ENCODE measurements at places on chromosomes 1 and 21.

- no peak for DNase-seq
Measured at GRCh38 chr21:36021251-36021837, 39.0 kb downstream of the SETD4 start.

GRCh38 chr1:239802275-239802674 lies 289.4 kb upstream of the FMN2 start:
- no peak for DNase-seq

- DNase-seq, result no peak
Measured at GRCh38 chr1:23123528-23123927, 45.1 kb downstream of the LUZP1 start.

DNA sequence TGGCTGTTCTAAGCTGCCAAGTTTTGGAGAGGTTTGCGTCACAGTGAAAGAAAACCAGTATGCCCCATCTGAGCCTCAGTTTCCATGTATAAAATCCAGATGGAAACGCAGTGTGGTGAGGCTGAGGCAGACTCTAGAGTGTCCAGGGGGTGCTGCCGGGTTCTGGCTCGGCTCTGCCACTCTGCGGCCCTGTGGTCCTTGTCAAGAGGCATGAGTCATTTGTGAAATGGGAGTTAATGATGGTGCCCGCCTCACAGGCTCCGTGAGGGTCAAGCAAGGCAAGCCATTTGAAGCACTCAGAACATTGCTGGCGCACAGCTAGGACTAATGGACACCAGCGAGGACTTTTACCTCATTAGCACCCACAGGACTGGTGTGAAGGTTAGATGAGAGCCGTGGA lies 214.3 kb downstream of the PTPRU start:
- no peak for DNase-seq

GRCh38 chr1:31122101-31122735 lies 56.7 kb upstream of the PUM1 start:
- DNase-seq, result no peak

DNA sequence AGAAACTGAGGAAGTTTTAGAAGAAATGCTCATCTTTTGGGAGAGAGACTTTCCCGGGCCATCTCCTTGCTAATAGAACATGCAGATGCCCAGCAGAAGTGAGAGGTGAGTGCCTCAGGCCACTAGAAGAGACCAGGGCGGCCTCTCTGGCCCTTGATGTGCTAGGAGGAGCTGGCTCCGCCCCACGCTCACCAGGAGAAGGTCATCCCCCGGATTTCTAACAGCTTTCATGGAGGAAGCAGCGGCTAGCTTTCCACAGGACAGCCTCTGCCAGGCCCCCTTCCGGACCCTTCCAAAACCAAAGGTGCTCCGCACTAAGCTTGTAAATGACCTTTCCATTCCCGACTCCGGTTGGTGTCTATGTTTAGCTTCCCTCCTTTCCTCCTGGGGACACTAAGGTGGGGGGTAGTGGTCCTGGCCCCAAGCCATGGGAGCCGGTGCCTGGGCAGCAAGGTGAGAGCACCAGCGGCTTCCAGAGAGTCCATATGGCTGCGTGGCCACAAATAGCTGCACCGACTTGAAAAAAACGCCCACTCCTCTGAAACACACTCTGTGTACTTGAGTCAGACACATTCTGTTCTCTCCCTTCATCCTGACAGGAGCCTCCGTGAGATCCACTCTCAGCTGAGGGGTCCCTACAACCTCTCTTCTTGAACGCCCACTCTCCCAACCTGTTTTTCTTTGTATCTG lies 249.9 kb downstream of the TNR start:
- DNase-seq, result no peak

DNA sequence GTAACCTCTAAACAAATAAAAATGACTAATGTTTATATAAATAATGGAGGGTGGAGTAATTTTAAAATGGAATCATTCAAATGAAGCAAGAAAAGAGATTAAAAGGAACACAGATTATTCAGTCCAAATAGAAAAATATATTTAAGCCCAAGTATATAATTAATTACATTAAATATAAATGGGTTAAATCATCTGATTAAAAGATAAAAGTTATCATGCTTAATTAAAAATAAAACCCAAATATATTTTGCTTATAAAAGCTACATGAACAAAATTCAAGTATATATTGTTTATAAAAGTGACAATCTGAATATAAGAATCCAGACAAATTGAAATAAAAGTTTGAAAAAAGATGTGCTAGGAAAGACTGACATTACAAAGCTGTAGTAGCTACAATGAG lies 63.9 kb upstream of the ACTRT2 start:
- no peak for DNase-seq

GRCh38 chr1:47663286-47663685 lies 225.4 kb downstream of the FOXD2 start:
- no peak for DNase-seq

DNA sequence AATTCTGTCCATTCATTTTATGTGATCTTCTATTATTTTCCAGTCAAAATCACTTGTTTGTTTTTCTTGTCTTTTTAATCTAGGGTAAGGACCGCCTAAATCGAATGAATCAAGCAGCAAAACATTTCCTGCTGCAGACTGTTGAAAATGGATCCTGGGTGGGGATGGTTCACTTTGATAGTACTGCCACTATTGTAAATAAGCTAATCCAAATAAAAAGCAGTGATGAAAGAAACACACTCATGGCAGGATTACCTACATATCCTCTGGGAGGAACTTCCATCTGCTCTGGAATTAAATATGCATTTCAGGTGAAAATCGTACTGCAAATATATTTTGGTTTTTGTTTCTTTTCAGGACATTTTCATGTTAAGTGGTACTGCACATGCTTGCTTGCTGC lies 20.5 kb downstream of the CLCA4 start:
- DNase-seq, result no peak

DNA sequence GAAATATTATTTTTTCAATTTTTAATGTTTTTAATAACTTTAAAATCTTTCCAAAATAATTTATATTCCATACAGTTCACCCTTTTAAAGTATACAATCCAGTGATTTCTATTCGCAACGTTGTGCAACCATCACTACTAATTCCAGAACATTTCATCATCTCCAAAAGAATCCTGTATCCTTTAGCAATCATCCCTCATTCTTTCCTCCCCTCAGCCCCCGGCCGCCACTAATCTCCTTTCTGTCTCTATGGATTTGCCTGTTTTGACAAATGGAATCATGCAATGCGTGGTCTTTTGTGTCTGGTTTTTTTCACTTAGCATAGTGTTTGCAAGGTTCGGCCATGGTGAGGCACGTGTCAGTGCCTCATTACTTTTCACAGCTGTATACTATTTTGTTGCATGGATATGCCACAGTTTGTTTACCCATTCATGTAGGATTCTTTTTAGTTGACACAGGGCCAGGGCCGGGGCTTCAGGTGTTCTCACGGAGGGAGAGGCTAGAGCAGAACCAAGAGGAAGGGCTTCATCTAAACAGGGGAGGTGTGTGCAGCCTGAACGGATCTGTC lies 40.6 kb upstream of the ZBTB40 start:
- DNase-seq, result no peak

GRCh38 chr1:48687282-48688045 lies 89.2 kb downstream of the BEND5 start:
- DNase-seq, result no peak

GRCh38 chr1:12232221-12232620 lies 2.4 kb downstream of the VPS13D start:
- no peak for DNase-seq

GRCh38 chr1:116605315-116605714 lies 34.5 kb upstream of the CD58 start:
- DNase-seq, result no peak

GRCh38 chr1:185837711-185838110 lies 103.5 kb downstream of the HMCN1 start:
- DNase-seq, result no peak

DNA sequence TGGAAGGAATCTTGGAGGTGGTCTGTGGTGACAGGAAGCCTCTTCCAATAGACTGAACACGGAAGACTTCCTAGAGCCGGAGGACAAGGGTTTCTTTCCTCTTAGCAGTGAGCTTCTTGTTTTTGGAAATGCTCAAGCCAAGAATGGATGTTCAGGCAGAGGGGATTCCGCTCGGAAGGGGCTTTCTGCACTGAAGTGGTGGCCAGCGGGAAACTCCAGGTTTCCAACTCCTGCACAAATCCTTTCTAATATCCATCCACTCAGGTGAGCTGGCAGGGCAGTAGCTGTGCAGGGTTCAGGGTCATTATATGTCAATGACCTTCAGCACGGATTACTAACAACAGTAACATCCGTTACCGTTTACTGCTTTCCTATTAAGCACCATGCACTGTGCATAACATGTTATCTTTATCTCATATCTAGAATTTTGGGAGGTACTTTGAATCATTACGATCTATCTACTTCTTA lies 573 bp upstream of the CPT2 start:
- no peak for DNase-seq

- DNase-seq, result no peak
Measured at GRCh38 chr1:9181990-9182783, 52.4 kb upstream of the H6PD start.

DNA sequence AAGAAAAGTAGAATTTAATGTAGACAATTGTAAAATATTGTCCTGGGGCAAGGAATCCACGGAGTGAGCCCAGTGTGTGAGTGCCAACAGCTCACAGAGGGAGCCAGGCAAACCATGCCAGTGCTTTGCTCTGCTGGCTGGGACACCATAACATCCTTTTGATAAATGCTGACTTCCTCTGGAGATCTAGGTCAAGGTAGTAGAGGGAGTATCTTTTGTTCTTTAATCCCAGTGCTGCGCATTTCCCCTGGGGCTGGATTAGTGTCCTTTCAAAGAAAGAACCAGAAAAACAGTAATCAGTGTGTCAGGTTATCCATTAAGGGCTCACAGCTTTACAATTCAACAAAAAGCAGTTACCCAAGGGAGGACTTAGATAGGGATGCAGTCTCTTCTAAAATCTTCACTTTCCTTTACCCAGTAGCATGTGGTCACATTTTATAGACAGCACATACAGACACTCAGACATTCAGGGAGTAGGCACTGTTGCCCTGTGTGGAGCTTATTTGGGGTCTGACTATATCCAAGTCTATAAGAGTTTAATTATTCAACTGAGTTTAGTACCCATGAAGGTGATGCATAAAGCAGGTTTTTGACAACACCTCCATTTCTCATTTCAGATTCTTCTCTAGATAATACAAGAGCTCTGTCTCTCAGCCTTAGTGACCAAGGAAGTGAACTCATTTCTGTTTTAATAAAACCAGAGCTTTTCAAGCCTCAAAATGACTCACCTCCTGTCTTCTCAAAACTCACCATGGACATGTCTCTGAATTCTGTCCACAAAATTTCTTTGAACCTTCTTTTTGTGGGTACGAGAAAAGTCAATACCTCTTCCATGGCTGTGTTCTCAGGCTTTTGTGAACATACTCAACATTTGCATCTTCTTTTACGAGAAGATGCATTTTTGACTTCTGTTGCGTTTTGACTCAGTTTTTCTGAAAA lies 215.3 kb downstream of the BRINP2 start:
- no peak for DNase-seq

DNA sequence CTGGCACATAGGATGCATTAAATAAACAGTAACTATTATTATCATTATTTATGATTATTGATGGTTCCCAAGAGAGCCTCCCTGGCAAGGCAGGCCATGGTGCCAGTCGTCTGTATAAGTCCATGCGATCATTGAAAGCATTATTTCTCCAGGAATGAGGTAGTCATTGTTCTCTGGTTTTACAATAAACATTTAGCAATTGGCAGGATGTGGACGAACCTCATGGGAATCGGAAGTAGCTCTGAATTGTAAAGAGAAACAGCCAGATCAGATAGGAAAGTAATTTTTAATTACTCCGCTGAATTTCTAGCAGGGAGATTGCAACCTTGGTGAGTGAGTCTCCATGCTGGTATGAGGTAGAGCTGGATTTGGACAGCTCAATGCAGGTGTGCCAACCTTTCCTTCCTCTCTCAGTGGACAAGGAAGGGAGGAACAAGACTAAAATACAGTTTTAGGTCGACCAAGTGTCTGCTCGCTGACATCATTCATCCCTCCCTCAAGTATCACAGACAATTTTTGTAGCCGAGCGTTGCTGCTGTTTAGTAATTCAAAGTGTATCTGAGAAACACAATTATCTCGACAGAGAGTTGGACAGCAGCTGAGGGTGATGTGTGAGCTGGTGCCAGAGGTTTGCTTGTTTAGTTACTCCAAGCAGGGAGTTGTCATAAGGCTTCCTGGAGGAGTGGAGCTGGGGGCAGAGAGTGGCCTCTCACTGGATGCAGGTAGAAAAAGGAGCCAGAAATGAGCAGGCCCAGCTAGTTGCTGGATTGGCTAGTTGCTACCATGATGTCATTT lies 250.8 kb downstream of the KCNJ6 start:
- no peak for DNase-seq

GRCh38 chr1:203871114-203871880 lies 9.9 kb downstream of the SNRPE start:
- DNase-seq, result peak; percentile 50

GRCh38 chr1:87497380-87498203 lies 168.9 kb downstream of the LMO4 start:
- no peak for DNase-seq

GRCh38 chr1:175373786-175374623 lies 181.4 kb upstream of the KIAA0040 start:
- DNase-seq, result no peak

DNA sequence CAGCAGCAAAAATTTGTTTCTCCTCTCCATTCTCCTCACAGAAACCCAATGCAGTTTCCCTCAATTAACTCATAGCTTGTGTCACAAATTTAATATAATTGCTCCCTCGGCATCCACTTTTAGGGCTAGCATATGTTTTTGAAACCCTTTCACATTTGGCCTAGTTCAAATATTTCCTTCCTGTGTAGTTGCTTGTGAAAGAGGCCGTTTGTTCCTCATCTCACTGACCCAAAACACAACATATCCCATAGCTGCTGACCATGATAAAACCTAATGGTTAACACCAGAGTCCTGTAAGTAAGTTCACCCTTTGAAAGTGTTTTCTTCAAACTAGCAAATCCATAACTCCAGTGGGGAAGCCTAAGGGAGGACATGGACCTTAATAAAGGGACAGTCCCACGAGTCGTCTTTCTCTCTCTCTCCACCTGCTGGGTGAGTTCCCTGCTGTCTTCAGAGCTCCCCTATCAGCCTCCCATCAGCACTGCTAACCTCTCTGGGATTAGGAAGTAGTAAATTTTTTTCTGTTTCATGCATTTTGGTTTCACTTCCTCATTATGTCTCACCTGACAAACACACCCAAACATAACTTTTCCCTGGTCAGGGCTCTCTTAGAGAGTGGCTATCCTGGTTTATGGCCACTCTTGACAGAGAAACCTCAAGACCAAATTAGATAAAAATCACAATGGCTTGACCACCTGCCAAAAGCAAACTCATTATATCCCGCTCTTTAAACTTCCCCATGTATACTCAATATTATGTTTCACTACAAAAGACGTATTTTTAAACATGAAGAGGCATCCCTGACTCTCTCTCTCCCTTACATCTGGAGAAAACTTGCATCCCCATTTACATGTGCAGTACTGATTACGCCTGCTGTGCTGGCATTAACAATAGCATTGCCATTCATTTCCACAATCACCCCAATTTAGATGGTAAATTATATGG lies 177.7 kb upstream of the HP1BP3 start:
- DNase-seq, result no peak

GRCh38 chr1:24380508-24380907 lies 33.1 kb downstream of the STPG1 start:
- DNase-seq, result no peak

- no peak for DNase-seq
Measured at GRCh38 chr1:113945329-113945728, 16.2 kb downstream of the HIPK1 start.

GRCh38 chr1:154964359-154964758 lies 2.8 kb upstream of the PYGO2 start:
- no peak for DNase-seq
